Effector memory CD4-positive, alpha-beta T cell (primary cell): ENCODE measurements at places on chromosomes 3 and 15.

DNA sequence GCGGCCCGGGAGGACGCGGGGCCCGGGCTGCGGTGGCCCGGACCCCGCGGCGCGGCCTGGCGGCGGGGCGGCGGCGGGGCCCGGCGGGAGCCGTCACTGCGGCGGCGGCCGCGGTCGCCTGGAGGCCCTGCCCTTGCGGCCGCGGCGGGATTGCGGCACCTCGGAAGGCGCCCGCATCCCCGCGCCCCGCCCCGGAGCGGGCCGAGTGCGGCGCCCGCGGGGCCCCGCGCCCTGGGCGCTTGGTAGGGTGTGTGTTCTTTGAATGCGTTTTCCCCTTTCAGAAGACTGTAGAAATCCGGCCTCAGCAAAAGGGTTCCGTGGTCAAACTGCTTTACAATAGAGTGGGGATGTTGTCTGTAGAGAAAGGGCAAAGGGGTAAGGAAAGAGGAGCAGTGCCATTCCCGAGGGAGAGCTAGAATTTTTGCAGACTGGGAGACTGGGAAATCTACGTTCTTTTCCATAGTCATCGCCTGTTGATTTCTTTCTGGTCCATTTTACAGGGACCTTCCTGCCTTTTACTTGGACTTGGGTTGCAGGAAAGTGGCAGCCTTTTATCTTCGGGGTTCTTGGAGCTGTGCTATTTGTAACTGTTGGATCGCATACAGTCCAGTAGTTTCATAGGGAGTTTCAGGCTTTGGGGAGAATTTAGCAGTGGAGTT lies 630 bp downstream of the SNRK start:
- no peak for DNase-seq

- no peak for DNase-seq
Observed at GRCh38 chr15:54029081-54029480, 50.8 kb downstream of the UNC13C start.

GRCh38 chr3:189900578-189900977 lies 220.1 kb downstream of the P3H2 start:
- no peak for DNase-seq

DNA sequence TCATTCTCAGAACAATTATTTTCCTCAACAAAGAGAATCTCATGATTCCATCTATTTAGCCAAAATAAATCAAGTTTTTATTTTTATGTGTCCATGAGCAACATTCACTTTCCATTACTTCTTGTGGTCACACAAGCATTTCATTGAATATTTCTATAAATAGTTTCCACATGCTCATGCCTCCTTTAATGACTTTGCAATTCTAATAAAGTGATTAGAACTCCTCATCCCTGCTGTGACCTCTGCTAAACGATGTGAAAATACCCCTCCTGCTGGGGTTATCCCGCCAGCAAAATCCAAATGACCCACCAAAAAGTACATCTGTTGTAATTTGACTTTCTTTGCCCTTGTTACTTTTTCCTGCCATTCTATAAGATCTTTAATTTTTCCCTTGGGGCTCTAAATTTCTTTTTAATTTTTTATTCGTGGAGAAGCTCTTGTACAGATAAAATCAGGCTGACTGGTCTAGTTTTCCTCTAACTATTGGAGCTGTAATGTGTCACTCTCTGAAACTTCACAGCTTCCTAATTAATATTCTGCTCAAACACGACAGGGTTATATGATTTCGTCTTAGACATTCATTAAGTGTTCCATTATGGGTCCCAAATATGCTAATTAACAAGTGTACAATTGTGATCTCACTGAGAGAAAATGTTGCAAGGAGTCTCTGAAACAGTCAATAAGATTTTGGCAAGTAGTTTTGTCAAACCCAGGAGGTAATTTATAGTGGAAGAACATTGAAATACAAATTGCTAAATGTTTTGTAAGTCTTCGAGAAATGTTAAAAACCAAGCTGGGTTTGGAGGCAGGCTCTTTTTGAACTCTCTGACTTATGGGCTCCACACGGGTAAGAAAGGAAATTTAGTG lies 533.1 kb upstream of the NAALADL2 start:
- no peak for DNase-seq

DNA sequence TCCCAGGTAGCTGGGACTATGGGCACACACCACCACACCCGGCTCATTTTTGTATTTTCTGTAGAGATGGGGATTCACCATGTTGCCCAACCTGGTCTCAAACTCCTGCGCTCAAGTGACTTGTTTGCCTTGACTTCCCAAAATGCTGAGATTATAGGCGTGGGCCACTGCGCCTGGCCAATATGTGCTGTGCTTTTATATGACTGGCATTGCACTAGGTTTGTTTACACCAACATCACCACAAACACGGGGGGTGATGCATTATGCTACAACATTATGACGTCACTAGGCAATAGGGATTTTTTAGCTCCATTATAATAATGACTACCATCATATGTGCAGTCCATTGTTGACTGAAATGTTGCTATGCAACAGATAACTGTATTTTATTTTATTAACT lies 6.9 kb downstream of the APH1B start:
- no peak for DNase-seq

DNA sequence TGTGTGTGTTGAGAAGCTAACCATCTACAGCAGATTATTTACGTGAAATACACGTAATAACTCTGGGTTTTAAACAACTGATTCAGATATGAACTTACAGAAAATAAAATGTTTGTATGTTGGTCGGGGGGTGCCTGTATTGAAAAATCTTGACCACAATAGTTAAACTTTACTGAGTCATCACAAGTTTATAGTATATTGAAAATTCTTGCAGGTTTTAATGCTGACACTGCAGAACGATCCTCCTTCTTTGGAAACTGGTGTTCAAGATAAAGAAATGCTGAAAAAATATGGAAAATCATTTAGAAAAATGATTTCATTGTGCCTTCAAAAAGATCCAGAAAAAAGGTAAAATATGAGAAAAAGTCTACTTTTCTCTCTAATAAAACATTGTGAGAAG lies 41.3 kb upstream of the SLC22A13 start:
- no peak for DNase-seq

DNA sequence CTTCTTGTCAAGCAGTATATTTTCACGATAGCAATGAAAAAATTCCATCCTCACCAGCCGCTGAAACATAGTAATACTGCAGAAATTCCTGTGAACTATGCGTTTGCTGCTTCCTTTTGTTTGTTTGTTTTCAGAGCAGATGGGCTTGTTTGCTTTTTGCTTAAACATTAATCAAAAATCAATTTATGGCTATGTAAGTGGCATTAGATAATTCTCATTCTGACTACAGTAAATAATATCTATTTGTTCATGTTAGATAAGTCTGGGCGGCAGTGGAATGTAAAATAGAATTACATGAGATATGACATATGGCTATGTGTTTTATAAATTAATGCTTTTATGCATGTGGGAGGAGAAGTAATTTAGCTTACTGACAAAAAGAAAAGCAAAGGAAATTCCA lies 163.7 kb downstream of the PGPEP1L start:
- DNase-seq, result no peak
